ENCODE measurements at places on chromosomes 6 and 20. TPM values are rescaled to one million over a fixed set of nuclear protein-coding genes. Genes with fewer than 3 reads are reported as not detected.

Gene TEAD3
- not detected for total RNA-seq

GRCh38 chr6:138400326-138400725, 3.7 kb upstream of the HEBP2 start:
- no peak for DNase-seq

Gene ARMH2
- total RNA-seq, result 4.7 TPM

GRCh38 chr20:62741701-62742491, 33.3 kb downstream of the NTSR1 start:
- no peak for DNase-seq

GRCh38 chr20:23425129-23425528, 3.8 kb upstream of the NAPB start:
- DNase-seq, result no peak

DNA sequence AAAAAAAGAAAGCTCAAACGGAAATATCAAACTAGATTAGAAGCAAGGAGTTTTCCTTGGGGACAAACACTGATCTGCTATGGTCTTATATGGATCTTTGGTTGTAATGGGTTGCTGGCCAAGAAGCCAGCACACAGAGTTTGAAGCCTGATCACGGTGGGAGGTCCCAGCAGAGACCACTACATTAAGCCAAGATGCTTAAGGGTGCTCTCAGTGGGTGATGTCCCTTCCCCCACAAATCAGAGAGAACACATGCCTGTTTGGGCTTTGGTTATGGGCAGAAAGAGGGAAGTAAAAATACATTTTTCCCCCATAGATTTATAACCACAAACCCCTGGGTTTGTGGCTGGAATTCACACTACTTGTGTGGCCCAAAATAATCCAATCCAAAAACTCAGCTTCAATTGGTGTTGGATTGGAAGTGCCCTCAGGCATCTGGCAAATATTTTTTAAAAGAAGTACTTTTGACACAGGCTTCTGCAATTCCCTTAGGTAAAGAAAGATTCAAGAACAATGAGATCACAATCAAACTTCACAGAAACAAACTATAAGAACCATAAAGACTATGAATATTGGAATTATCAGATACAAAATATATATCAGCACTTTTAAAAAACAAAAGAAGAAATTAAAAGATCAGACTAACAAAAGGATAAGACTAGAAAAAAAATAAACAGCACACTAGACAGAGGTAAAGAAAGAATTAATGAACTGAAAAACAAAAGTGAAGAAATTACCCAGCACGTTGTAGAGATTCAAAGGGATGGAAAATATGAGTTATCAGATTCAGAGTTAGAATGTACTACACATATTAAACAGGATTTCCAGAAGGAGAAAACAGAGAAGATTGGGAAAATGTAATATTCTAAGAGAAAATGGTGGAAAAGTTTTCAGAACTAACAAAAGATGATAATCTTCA, 44.7 kb downstream of the ESF1 start:
- DNase-seq, result no peak

- no peak for DNase-seq
These were observed 145.1 kb downstream of the RIMS1 start for GRCh38 chr6:72031471-72031870.

Gene TPMT
- 6.4 TPM for total RNA-seq

DNA sequence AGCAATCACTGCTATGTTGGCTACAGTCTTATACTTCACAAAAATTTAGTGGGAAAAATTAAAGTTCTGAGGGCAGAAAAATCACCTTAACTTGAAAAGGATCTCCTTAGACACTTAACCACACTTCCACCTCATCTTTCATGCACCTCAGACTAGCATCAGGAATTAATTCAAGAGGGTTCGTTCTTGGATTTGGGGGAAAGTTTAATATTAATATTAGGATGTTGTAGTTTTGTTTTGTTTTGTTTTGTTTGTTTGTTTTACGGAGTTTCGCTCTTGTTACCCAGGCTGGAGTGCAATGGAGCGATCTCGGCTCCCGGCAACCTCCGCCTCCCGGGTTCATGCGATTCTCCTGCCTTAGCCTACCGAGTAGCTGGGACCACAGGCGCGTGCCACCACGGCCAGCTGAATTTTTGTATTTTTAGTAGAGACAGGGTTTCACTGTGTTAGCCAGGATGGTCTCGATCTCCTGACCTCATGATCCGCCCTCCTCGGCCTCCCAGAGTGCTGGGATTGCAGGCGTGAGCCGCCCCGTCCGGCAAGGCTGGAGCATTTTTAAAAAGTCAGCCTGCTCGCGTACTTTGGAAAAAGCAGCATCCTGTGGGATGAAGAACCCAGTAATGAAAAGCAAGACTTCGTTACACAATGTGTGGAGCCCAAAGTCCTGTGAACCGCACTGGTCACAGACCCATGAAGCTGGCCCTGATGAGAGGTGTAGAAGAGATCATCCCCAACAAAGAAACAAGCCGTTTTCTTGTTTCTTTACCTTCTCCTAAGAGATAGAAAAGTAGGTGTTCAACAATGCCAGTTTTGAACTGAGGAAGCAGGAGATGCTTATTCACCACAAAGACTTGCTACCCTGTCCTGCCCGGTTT, 194.9 kb downstream of the GPX5 start:
- DNase-seq, result no peak

All from CD4-positive, alpha-beta memory T cell (primary cell).